Left ventricle myocardium superior (tissue), 1 donor: ENCODE measurements at places on chromosomes 2 and 18.

DNA sequence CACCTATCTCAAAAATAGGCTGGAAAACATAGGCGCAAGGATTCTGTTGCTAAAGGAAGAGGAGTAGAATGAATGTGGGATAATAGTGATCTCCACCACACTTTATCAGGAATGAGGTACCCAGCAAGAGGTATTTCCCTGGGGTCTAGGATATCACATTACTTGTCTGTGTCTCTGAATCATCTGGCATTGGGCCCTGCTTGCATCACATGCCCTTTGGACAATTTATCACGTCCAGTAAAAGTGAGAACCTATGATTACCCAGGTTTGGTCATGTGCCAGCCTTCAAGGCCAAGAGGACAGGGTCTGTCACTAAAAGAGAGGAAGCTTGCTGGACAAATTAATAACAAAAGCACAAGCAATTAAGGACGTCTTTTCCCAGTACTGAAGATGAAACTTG, 11.4 kb upstream of the TRAPPC8 start:
- no peak for DNase-seq

DNA sequence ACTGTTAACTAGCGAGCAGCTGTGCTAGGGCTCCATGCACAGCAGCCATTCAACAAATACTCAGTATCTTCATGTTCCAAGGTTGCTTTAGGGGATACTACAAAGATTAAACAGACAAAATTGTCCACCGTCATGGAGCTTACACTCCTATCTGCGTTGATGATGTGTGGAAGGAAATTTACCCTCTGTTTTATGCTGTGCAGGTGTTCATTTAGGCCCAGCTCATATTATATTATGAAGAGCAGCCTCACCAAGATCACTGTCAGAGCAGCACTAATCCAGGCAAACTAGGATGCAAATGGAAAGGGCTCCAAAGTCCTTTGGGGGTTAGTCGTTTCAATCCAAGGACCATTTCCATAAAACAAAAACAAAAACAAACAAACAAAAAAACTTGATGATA, 13.4 kb upstream of the WIPF1 start:
- DNase-seq: no peak

- no peak for DNase-seq
These were observed 223.0 kb downstream of the UBE2E3 start for GRCh38 chr2:181203412-181203811.

- peak; percentile 95 for DNase-seq
These were observed 1.2 kb downstream of the SP3 start for GRCh38 chr2:173963817-173964564.

DNA sequence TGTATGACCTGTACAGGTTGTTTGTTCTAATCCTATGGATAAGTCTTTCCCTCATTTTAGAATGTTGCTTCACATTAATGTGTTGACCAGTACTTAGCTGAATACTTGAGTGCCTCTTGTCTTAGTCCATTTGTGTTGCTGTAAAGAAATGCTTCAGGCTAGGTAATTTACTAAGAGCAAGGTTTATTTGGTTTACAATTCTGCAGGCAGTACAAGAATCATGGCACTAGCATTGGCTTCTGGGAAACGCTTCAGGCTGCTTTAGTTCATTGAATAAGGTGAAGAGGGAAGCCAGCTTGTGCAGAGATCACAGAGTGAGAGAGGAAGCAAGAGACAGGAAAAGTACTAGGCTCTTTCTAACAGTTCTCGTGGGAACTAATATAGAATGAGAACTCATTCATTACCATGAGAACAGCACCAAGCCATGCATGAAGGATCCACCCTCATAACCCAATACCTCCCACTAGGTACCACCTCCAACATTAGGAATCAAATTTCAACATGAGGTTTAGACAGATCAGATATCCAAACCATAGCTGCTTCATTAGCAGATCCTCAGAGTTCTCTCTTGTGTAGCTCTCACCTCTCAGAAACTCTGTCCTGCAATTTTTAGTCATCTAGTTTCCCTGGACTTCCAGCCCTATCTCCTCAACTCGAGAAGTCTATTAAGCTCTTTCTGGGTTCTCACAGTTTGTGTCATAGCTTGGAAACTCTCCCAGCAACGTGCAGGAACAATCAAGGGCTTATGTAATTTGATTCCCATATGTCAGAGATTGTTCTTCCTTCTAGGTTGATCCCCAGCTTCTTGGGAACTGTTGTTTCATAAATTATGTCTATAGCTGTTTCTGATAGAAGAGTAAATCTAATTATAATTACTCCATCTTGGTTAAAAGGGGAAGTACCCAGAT, 2082.3 kb upstream of the CELF4 start:
- DNase-seq: no peak

DNA sequence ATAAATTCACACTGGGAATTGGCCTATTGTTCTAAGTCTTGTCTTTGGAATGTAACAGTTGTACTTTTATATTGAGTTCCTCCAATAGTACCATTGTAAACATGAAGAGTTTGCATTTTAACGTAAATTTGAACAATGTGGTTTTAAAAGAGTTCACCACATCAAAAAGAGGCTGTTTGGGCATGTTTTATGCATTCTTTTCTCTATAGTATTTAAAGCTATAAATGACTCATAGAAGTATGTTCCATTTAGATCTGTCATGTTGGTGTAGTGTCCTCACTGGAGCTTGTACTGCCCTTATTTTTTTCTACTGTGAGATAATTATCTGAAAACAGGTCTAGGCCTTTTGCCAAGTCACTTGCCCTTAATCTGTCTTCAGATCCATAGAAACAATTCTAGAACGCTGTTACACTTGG, 141.9 kb downstream of the RHBDD1 start:
- no peak for DNase-seq
